ENCODE measurements at places on chromosomes 3 and 15.

DNA sequence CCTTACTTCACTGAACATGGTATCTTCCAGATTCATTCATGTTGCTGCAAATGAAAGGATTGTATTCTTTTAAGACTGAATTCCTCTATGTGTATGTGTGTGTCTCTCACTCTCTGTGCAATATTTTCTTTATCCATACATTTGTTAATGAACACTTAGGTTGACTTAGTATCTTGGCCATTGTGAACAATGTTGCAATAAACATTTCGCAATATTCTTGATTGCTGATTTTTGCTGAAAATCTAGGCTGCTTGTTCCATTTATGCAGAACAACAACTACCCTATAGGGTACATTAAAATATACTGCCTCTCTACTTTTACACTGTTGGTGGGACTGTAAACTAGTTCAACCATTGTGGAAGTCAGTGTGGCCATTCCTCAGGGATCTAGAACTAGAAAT is 732.4 kb downstream of the CADM2 start:
- no peak for DNase-seq

GRCh38 chr3:74661672-74662071 is 47.2 kb upstream of the CNTN3 start:
- DNase-seq = no peak

- DNase-seq = no peak
Measured at GRCh38 chr3:127712461-127712860, 39.7 kb downstream of the ABTB1 start.

DNA sequence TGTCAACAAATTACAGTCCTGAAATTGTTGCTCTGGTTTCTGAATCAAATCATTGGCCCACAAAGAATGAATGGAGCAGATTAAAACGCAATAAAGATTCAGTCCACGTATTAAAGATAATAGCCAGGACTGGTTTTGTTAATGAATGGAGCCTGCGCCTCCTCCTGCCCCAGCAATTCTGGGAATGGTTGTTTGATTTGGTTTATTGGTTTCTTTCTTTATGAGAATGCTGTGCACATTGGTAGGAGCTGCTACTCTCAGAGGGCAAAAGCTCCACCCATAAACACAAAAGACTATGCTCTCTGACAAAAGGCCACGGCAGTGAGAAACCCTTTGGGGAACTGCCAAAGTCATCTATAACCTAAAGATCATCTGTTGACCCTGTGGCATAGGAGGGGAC is 261.1 kb downstream of the ABHD5 start:
- DNase-seq = no peak

- DNase-seq = no peak
Measured at GRCh38 chr15:68986322-68986721, 28.2 kb upstream of the NOX5 start.

DNA sequence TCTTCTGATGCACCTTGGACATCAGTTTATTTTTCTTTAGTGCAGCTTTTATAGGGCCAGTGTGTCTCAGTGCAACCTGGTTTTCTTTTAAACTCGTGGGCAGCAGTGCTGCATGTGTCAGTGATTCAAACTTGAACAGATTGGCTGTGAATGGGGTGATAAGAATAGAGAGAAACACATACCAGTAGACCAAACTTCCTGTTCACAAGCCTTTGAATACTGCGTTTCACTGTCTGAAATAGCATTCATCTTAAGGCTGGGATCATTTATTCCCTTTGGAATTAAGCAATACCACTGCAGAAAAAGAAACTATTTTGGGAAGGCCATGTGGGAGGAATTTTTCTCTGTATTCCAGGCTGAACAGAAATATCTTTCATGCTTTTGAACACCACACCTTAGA is 51.7 kb downstream of the PHLDB2 start:
- DNase-seq = no peak

GRCh38 chr15:25427861-25428260 is 11.0 kb downstream of the UBE3A start:
- DNase-seq = no peak

- no peak for DNase-seq
Measured at GRCh38 chr3:160780245-160780644, 24.2 kb downstream of the PPM1L start.

DNA sequence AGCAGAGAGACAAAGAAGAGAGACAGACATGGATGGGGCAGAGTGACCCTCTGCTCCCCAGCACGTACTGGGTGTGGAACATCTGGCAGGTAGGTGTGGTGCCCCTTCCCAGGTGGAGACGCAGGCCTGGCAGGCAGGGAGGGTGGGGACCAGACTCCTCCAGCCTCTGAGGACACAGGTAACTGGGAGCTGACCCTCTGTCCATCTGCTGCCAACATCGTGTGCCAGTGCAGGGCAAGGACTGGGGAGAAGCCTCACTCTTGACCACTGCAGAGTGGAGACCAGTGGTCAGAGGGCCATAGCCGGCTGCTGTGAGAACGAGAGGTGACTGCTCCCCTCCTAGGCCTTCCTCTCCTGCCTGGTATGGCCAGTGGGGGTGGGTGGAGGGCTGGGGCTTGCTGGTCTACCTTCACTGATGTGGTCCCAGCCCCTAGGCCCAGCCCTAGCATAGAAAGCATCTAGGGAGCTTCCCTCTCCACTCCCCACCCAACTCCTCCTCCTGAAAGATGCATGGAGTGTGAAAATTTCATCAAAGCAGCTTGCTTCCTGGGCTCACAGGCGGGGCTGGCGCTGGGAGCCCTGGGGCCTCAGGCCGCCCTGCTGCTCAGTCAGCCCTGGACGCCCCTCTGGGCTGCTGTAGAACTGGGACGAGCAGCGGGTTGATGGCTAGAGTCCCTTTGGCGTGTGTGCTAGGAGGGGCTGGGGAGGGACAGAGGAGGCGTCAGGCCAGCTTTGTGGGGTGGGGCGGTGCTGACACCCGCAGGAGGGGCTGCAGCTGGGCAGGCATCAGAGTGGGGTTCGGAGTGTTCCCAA is 90.3 kb downstream of the PLXNA1 start:
- DNase-seq = no peak

- no peak for DNase-seq
Measured at GRCh38 chr3:4959180-4959579, 20.1 kb upstream of the BHLHE40 start.

- no peak for DNase-seq
Measured at GRCh38 chr3:94070341-94070911, 7.6 kb downstream of the NSUN3 start.

DNA sequence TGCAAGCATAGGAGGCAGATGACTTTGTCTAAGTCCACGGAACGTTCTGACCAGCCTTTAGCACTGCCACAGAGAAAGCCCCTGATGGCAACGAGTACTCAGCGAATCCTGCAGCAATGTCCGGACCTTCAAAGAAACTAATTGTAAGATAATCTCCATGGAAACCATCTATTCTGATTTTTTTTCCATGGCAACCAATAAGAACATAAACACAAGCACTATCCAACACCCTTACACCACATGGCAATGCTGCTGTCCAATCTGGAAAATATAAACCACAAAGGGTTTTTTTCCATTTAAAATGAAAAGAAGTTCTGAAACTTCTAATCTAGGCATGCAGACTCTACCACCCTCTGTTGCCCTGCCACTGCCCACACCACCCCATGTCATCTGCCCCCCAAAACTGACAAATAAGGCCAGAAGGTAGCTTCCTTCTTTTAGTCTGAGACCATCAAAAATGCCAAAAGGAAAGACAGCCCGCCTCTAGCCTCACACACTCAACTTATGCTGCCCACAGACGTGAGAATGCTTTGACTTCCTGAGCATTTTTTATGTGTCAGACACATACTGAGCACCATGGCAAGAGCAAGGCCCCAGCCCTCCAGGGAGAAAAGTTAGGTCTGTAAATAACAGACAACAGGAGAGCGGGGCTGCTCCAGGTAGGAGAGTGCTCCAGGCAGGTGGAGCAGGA is 44.5 kb downstream of the POC1A start:
- DNase-seq = no peak

GRCh38 chr15:68640791-68641331 is 62.1 kb downstream of the CORO2B start:
- DNase-seq = no peak

GRCh38 chr15:92121047-92121446 is 267.5 kb downstream of the SLCO3A1 start:
- DNase-seq = no peak

- DNase-seq = no peak
Measured at GRCh38 chr3:120775411-120775810, 32.9 kb downstream of the GTF2E1 start.

- no peak for DNase-seq
Measured at GRCh38 chr15:78444255-78444654, 6.2 kb downstream of the IREB2 start.

DNA sequence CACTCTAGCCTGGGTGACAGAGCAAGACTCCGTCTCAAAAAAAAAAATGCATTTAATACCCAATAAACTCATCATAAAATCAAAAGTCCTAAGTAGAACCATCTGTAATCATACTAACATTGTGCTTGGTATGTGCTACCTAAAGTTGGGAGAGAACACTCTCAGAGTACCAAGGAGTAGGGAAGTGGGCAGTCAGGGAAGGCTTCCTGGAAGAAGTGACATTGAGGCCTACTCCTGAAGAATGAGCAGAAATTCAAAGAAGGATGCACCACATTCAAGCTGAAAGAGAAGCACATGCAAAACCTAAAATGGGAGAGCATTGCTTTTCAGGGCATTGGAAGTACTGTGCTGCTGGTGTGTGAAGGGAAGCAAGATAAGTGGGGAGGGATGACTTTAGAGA is 54.1 kb downstream of the TLE3 start:
- no peak for DNase-seq

GRCh38 chr3:127816783-127817405 is 5.4 kb downstream of the MGLL start:
- no peak for DNase-seq

DNA sequence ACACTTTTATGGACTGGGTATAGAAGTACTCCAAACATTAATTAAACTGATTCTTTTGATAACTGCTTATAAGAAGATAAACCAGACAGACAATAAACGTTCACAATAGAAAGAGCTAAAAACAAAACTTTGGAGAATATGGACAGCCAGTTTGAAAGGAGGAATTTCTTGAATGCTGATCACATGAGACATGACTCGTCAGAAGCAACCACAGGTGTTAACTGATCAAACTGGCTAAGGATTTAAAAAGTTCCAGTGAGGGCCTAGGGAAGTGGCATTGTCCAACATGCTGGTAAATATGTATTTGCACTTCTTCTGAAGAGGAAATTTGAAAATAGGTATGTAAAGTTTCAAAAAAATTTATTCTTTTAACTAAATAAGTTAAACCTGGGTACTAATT is 29.4 kb upstream of the AP3B2 start:
- no peak for DNase-seq

DNA sequence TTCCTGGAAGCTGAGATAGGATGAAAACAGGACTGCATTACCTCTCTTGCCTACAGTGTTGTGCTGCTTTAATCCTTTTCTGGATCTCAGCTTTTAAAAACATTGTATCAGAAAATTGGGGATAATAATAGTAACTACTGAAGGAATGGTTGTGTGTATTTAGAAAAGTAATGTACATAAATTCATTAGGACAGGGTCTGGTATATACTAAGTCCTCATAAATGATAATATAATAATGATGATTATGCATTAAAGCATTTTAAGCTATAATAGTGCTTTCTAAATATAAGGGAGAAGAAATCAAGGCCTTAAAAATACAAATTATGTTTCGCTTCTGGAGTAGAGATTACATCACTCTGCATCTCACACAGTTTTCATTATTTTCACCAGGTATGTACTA is 530.1 kb downstream of the ZNF385D start:
- DNase-seq = no peak

DNA sequence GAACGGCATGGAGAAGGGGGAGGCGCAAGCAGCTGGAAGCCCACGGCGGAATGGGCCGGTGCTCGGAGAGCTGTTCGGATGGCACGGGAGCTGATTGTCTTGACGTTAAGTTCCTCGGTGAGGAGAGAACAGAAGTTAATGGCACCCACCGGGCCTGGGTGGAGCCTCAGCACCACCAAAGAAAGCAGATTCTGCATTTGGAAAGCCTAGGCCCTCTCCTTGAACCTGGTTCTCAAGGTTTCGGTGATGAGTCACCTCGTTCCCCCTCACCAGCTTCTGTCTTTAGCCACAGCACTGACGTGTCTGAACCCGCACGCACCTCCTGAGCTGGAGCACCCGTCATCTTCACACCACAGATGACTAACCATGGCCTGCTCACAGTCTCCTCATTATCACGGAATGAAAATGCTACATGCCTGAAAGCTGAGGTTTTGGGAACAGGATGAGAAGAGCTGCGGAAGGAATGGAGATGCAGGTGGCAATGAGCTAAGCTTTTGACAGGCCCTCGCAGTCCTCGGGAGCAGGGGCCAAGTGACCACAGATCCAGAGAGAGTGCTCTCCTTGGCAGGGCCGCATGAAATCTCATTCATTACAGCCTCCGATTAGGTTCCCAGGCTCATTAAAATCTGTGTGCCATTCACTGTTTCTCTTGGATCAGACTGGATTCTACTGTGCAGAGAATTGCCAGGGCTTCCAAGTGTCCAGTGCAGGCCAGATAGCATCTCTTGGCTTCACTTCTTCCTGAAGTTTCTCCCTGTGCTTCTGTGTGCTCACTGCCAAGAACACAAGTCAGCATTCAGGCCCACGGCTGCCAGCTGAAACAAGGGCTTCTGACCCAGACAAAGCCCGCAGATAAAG is 96.3 kb upstream of the DLG1 start:
- no peak for DNase-seq

- DNase-seq = no peak
Measured at GRCh38 chr15:78937132-78937739, 7.6 kb downstream of the CTSH start.

DNA sequence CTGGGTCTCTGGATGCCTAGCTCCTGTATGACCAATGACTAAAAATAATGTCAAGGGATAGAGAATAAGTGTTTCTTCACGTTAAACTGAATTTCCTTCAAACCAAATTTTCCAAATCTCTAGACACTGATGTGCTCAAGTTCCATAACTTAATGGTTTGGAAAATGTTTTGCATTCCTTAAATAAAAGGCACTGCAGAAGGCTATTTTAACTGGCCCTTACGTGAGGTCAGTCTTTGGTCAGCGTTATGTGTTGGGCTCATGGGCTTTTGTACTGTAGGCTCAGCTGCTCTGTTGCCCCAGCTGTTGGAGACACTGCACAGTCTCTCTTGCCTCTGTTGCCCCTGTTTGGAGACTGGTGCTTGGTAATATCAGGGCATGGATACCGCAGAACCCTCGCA is 188.5 kb downstream of the TPRG1 start:
- no peak for DNase-seq

DNA sequence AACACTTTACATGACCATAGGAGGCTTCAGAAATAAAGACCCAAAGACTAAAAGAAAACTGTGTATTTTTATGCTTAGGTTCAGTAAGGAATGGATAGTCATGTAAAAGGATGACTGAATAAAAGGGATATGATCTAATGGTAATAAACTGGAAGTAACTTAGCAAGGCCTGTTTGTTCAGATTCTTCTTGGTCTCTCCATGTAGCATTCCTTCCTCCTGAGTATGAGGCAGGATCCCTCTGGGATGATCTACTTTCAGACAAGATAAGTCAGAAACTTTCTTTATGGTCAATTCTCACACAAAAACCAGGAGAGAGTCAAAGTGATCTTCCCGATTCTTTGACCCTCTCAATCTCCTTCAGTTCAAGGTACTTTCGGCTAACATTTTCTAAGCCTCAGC is 340.8 kb upstream of the DCBLD2 start:
- DNase-seq = no peak

GRCh38 chr15:42065468-42065867 is 28.9 kb downstream of the PLA2G4D start:
- no peak for DNase-seq

- no peak for DNase-seq
Measured at GRCh38 chr3:194282436-194283122, 68.5 kb downstream of the CPN2 start.
